NCI-H187 (cell line): ENCODE measurements at places on chromosomes 2 and 18.

DNA sequence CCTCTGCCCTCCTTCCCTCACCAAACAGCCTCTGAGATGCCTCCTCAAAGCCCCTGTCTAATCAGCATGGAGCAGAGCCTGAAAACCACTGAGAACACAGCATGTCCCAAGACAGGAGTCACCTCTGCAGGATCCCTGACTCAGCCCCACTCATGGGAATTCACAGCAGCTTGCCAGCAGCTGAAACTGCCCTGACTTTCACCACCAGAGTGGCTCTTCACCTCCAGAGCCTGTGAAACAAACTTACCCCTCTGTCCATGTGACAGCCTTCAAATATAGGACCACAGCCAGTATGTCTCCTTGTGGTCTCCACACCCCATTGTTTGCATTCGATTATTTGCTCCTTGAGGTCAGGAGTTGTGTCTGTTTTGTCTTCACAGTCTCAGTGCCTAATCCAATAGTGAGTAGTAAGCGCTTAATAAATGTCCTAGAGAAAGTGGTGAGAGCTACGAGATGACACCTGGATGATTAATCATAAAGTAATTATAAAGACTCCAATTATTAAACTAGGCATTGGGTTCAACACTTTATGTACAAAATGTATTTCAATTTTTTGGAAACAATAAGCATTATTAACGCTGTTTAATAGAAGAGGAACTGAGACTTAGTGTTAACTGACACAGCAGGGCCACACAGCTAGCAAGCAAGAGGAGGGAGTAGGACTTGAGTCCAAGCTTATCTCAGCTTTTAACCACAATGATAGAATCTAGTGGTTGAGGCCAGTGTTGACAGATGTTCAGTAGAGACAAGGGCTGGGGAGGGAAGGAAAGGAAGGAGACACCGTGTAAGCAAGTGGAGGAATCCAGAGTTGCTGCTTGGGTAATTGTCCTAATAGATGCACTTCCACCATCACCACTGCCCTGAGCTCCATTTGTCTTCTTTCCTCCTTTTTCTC is 358.7 kb upstream of the TNP1 start:
- no peak for DNase-seq

DNA sequence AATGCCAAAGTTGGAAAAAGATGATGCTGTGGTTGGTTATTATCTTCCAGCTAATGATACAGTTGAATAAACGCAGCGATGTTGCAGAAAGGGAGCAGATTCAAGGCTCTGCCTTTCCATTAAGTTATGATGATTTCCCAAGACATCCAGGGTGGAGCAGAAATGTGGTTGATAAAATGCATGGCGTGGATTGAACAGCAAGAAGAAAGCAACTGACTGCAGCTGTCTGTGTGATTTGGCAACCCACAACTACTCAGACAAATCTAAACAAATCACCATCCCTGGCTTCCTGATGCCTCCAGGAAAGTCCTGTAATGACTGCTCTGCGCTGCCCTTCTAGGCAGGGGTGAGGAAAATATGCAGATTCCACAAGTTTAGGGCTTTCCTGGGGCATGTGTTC is 166.3 kb downstream of the NRP2 start:
- no peak for DNase-seq

DNA sequence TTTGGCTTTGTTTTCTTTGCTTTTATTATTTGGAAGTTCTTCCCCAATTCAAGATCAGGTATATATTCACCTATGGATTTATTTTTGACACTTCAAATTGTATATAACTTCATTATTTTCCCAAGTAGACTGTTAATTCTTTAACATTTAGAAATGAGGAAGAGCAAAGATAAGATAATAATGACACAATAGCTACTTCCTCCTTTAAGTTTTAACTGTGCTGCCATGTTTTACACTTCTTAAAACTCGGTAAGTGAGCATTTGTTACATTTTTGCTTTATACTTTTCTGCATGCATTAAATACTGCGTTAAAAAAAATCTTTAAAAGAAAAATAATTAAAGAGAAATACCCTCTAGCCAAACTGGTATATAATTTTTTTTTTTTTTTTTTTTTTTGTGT is 32.5 kb downstream of the SLC66A3 start:
- no peak for DNase-seq

DNA sequence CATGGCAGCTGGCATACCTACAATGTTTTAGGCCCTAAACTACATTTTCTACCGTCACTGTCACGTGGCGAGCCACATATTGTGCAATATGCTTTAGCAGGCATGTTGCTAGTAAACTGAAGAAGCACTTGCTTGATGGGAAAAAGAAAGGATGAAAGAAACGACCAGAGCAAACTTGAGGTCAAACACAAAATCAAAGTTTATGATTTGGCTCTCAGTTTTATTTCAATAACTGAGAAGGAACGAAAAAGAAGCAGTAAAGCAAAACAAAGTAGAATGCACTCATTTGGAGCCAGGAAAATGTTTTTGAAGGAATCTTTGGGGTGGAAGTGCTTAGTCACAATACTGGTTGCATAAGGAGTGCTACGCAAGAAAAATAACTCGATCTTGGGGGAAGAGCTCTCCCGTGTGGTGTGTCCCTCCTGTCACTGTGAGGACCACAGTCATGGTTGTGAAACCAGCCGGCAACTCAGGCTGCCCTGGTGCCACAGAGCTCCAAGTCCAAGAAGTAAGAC is 349.8 kb downstream of the RBM43 start:
- DNase-seq: no peak

DNA sequence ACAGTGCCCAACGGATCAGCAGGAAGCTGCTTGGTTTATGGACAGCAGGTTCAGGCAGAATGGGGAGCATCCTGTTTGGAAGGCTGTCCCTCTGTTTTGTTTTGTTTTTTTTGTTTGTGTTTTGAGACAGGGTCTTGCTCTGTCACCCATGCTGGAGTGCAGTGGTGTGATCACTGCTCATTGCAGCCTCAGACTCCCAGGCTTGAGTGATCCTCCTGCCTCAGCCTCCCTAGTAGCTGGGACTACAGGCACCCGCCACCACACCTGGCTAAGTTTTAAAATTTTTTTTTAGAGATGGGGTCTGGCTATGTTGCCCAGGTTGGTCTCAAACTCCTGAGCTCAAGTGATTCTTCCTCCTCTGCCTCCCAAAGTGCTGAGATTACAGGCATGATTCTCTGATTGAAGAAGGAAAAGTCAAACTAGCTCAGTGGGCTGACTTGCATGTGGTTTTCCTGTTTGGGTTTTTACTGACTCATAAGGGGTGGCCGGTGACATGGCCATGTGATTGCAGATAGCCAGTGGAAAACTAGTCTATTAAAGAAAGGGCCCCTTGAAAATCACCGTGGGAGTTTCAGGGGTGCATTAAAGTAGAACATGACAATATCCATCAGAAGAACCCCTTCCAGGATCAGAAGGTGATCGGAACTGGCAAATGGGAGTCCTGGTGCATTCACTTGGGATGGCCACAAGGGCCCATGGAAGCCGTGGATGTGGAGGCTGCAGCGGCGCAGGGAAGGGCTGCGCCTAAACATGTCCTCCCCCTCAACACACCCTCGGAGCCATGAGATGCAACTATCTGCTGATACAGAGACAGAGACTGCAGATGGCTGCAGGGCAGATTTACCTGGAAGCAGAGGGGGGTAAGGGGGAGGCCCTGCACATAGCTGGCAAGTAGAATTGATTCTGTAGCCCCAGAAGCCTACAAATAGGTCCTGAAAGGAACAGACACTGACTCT is 26.5 kb downstream of the AQP12B start:
- DNase-seq: no peak

DNA sequence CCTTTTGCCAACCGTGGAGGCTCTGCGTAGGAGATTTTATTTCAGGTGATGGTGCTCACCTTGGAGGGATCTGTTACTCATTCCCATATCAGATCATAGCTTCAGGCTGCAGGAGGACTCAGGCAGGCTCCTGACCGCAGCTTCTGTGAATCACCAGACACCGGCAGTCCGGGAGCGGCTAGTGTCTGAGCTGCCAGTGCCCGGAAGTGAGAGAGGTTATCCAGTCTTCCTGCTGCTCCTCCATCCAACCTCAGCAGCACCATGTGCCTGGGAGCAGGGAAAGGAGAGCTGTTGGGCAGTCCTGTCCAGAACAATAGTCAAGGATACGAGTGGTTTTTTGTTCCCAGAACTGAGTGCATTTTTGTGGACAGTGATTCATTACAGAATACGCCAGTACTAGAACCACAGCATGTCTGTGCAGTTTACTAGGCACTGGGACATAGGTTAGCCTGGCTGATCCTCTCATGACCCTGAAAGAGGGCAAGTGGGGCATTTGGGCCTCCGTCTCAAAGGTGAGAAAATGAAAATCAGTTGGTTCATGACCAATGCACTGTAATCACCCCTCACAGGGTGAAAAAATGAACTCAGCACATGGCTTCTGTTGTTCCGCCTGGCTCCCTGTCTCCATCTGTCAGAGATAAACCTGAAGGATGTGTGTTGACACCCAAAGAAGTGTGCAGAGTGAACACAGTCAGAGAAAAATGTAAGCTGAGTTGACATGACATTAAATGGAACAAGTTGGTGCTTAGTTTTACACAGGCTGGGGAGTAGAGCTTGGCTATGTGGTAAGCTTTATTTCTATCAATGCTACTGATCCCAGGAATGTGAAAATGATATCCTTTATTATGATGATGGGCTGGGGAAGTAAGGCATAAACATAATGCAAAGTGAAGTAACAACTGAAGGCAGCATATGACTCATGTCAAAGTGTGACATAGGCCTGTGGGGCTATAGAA is 12.2 kb downstream of the FHOD3 start:
- DNase-seq: no peak

- DNase-seq: no peak
Measured at GRCh38 chr2:161208527-161209139, 48.4 kb downstream of the TANK start.

DNA sequence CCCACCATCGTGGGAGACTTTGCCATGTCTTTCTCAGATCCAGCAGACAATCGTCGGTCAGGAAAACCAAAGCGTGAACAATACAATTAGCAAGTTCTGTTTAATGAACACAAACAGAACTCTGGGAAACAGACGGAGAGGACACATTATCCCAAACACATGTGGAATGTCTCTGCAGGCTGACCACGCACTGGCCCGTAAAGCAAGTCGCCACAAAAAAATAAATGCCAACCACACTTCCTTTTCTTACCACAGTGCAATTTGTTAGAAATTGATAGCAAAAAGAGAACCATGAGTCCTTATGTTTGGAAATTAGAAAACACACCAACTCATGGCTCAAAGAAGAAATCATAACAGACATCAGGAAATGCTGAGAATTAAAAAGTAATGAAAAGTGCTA is 210.9 kb downstream of the TWIST2 start:
- DNase-seq: no peak

GRCh38 chr2:233811087-233811486 is 33.0 kb downstream of the MROH2A start:
- DNase-seq: no peak

- DNase-seq: no peak
Measured at GRCh38 chr2:38668779-38669479, 3.0 kb downstream of the GALM start.

DNA sequence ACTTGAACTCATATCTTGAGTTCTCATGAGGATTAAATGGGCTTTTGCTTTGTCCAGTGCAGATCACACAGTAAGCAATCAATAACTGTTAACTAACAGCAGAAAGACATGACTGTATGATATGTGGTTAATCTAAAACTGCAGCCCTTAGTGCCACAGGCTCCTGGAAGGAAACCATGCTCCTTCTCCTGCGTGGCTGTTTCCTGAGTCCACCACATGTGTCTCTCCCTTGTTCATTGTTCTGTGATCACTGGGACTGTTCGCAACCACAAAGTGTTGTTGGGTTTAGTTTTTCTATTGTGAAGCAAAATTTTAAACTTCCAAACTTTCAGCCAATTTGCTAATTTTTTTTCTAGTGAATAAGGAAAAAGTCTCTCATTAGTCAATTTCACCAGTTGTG is 130.9 kb upstream of the PTPRM start:
- DNase-seq: no peak

DNA sequence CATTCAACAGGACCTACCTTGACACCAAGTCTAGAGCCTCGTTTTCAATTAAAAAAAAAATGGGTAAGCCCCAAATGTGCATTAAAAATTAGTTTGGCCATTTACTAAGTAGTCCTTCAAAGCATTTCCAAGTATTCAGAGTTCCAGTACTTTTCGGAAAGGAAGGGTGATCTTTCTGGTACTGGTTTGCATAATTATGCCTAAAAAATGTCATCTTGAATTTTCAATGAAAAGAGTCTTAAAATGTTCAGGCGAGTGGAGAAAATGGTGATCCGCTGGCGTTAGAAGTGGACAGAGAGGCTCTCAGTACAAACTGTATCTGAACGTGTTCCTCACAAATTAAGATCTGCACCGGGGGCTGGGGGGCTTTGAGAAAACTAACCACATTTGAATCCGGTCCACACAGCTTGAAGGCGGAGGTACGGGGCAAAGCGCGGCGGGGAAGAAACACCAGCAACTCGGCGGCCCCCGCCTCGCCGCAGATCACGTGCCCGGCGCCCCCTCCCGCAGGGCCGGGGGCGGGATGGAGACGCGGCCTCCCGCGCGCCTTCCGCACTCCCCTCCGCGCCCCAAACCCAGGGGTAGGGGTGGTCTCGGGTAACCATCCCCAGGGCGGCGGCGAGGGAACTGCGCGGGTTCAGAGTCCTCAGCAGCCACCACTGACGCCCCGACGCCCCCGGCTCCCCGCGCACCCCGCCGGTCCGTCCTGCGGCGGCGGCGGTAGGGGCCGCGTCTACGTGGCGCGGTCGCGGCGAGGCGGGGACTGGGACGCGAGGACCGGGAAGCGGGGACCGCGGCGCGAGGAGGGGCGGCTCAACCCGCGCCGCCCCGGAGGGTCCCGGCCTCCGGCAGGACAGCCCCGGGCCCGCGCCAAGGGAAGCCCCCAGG is 564 bp downstream of the LPIN2 start:
- DNase-seq: no peak

- DNase-seq: no peak
Measured at GRCh38 chr2:25587361-25587760, 86.0 kb downstream of the DTNB start.

DNA sequence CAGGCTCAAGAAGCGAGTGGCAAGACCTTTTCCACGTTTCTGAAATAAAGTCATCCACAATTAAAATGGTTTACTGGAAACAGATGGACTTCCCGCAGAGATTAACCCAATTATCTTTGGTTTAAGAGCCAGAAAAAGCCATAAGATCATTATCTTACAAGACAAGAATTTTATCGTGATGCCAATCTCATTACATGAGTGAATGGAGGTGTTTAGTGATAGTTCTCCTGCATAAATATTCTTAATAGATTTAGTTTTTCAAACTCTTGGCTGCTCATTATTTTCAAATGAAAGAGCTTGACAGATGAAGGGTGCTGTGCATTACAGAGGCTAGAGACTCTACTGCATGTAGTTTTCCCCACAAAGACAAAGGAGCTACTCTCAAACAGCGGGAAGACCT is 1028.4 kb upstream of the PIK3C3 start:
- no peak for DNase-seq
